ENCODE measurements at places on chromosomes 3 and 15.
A peak's percentile ranks its signal among the peaks of the same experiment; 100 is the strongest.

- no peak for DNase-seq
Observed at GRCh38 chr3:39934696-39935095, 125.3 kb downstream of the MYRIP start.

DNA sequence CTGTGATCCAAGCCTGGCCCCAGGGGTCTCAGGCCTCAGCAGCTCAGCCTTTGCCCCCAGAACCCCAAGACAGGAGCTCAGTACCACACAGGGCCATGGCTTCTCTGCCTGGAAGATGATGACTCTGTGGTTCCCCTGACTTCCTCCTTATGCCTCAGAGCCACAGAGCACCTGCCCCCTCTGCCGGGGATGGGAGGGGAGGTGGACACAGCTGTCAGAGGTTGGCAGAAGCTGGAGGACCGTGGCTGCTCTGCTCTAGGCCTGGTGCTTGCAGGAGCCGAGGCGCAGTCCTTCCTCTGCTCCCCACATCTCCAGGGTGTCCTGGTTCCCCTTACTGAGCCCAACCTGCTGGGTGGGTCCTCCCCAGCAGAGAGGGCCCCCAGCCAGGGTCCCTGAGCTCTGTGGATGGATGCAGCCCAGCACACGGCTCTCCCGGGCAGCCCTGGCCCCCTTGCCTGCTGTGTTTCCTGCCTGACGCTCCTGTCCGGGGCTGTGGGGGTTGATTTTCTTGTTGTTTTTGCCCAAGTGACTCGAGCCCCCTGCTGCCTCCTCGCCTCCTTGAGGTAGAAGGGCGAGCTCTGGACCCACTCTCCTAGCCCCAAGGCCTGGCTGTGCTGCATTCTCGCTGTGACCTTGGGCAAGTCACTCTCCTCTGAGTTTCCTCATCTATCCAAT is 36.6 kb downstream of the PSTPIP1 start:
- no peak for DNase-seq

DNA sequence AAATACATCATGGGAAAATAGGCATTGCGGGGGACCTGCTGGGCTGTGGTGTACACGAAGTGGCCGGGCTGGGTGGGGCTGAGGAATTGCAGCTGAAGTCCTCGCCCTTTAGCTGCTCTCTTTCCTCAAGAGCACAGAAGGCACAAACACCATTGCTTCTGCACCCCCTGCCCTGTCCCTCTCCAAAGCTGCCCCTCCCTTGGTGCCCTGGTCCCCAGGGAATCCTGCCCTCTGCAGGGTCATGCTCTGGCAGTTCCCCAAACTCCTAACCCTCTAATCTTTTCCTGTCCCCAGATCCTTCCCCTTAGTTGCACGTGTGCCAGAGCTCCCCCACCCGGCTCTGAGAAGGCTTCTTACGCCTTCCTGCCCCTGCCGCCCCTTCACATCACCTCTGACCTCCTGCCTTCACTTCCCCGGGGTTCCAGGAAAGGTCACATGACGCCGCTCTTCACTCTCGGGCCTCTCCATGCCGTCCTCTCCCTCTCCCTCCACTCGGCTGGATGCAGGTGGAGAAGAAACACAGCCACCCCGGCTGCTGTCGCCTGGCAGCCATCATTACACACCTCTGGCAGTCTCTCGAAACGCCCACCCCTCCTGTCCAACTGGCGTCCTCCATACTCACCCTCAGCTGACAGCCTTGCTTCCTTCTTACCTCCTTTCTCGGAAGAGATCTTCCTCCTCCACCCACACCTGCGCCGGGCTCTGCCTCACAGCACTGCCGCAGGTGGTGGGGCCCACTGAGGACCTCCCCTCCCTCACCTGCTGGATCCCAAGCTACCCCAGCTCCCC is 6.9 kb upstream of the PCSK6 start:
- DNase-seq, result no peak

DNA sequence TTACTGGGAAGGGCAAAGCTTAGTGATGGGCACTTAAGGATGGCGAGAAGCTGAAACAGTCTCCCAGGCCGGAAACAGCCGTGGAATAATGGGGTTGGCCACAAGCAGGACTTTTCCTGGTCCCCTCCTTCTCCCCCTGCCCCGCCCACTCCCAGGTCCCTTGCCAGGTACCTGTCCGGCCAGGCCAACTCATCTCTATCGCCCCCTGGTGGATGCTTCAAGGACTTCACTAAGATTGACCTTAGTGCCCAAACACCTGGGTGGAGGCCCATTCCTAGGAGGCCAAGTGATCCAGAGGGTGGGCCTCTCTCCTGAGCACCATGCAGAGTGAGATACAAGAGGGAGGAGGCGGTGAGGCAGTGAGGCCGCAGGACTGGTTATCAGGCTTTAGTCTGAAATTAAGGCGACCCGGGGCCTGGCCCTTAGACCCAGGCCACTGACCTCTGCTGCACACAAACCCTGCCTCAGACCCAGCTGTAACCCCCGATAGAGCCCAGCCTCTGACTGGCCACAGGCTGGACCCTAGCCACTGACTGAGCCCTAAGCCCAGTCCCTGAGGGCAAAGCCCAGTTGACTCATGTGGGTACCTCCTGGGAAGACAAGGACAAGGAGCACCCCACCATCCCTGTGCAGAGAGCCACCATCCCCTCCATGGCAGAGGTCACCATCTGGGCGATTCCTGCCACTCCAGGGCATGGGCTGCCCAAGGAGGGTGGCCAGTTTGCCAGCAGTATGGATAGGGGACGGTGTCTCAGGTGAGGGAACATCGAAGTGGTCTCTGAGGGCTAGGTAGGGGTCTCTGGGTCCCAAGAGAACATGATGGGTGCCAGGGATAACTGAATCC is 37.6 kb downstream of the VIPR1 start:
- DNase-seq, result peak; percentile 55

DNA sequence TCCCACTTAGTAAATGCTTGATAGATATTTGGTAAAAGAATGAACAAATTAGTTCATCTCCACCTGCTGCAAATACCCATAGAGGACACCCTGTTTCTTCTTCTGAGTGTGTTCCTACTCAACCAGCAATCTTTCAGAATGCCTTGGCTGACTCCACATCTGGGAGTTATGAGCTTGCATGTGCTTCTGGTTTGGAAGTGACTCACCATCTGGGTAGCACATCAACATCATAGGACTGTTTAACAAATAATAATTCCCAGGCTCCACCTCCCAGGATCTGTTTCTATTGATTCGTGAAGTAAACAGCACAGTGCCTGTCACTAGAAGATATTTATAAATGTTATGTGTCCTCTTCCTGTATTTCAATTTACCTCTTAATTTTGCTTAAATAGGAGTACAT is 580.1 kb downstream of the ROBO2 start:
- DNase-seq, result no peak

- DNase-seq, result no peak
Observed at GRCh38 chr3:183275418-183275817, 22.4 kb downstream of the B3GNT5 start.

DNA sequence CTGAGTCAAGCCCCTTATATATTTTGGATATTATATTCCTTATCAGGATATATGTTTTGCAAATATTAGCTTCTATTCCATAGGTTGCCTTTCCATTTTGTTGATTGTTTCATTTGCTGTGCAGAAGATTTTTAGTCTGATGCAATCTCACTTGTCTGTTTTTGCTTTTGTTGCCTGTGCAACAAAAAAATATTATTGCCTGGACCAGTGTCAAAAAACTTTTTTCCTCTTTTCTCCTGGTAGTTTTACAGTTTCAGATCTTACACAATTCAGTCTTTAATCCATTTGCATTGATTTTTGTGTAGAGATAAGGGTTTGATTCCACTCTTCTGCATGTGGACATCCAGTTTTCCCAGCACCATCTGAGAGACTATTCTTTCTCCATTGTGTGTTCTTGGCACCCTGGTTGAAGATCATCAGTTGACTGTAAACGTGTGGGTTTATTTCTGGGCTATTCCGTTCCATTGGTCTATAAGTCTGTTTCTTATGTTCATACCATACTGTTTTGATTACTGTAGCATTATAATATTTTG is 228.9 kb upstream of the NR2E3 start:
- no peak for DNase-seq

DNA sequence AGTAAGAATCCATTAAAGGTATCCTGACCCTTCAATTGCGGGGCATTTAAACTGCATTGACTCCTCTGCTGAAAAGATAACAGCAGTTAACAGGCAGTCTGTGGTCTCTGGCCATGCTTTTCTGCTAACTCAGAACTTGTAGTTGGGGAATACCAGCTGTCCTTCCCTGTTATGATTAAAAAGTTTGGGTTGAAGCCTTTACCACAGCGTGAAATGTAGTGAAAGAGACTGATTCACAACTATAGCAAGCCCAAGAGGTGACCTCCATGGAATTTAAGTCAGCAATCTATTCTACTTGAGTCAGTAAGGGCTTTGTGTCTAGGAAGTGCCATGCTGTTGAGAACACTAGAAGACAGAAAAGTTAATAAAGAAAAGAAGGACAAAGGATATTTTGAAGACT is 1037.3 kb downstream of the SI start:
- no peak for DNase-seq

GRCh38 chr3:71055257-71056001 is 528.1 kb downstream of the FOXP1 start:
- DNase-seq, result no peak

GRCh38 chr3:21785765-21786437 is 34.9 kb upstream of the ZNF385D start:
- DNase-seq, result no peak

DNA sequence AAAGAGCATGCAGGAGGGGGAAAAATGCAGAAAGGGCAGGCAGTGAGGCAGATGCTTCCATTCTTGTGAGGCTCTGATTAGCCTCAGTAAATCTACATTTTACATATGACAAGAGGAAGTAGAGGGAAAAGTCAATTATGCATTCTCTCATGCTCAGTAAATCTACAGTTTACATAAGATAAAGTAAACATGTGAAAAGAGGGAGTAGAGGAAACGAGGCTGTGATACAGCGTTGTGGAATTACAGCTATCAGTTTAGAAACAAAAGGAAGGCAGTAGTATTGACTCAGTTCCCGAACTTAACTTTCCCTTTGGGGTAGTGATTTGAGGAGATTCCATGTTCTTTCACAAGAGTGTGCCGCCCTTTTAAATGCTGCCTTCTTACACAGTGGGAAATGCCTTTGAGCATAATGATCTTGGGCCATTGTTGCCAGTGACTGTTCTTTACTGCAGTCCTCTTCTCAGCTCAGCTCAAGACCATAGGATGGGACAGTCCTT is 39.3 kb downstream of the OSTN start:
- DNase-seq, result no peak

DNA sequence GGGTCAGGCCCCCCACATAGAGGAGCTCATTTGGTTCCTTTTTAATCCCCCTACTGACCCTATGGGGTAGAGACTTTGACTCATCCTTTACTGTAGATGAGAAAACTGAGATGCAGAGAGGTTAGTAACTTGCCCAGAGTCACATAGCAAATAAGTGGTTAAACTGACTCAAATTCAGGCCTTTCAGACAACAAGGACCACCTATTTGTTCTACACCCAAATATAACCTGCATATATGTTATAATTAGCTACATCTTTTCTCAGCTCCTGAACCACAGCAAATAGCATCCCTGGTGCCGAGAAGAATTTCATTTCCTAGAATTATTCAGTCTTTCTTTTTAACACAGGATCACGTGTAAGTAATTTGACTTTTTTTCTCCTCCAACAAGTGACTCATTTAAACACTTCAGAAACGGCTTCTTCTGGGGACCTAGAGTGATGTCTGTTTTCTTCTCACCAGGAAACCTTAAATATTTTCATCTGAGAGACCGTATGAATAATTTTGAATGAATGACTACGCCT is 57.4 kb downstream of the MGLL start:
- DNase-seq, result no peak

DNA sequence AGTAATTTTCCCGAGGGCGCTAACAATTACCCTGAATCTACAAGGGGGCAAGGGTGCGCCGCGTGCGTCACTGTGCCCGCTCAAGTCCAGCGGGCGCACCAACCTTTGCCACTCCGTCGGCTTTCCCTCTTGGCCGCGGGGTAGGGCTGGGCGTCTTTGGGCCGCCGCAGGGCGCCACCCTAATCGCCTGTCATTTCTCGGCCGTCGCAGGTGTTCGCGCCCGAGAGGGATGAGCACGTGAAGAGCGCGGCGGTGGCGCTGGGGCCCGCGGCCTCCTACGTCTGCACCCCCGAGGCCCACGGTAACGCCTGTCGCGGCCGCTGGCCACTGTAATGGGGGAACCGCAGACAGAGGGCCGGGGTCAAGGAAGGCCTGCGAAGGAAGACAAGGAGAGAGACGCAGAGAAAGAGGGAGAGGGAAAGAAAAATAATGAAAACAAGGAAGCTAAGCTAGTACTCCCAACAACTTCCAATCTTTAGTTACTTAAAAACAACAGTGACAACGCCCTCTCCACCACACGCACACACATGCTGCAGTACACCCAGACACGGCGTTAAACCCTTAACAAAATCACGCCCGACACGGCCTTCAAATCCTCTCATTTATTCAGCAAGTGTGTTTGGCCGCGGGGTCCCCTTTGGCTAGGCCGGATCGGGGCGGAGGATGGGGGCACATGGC is 3.8 kb downstream of the SKOR1 start:
- no peak for DNase-seq

DNA sequence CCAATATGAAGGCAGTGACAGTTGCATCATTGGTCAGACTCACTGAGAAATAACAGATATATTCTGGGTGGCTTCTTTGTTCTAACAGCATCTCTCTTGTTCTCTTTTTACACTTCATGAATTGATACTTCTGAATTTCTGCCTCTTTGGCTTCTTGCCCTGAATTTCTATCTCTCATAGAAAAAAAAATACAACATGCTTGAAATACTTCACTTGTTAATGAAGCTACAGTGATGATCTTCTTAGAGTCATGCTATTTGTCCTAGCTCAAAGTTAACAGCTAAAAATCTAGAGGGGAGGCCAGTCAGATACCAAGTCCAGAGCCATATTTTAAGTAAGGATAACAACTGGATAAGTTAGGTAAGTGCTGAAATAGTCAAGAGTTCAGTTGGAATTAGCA is 597.2 kb upstream of the AGTR1 start:
- DNase-seq, result no peak

GRCh38 chr3:125080077-125080476 is 24.3 kb upstream of the HEG1 start:
- no peak for DNase-seq

DNA sequence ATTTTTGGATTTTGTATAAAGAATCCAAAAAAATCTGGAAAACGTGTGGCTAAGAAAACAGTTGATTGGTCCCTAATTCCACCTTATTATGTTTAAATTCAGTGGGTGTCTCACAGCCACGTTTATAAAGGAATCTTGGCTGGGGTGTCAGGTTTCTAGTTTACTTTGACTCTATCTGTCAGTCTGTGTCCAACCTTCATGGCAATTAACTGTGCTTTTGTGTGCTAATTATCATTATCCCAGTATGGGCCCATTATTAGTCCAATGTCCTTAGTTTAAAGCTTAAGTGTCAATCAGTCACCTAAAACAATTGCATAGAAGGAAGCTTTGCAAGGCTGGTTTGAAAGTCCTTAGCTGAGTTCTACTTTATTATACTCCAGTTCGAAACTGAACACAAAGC is 3.7 kb upstream of the CNTN4 start:
- DNase-seq, result no peak

DNA sequence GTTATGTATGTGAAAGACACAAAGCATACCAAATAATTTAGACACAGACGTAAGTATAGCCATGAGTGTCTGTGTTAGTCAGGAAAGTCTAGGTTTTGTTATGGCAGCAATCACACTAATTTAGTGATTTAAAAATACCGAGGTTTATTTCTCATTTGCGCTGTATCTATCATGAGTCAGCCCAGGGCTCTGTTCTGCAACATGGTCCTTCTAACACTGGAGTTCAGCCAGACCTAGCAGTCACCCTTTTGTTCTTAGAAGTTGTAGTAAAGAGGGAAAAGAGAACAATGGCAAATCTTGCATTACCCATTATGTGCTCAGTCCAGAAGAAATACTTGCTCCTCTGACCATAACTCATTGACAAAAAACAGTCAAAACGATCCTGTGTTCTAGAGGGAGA is 311.5 kb downstream of the NLGN1 start:
- DNase-seq, result no peak
